Stimulated activated CD8-positive, alpha-beta memory T cell treated with anti-CD3 and anti-CD28 coated beads, Interleukin-7, amount 100 ng/mL, for 1 hour (primary cell): ENCODE measurements at places on chromosomes 12 and 14.

DNA sequence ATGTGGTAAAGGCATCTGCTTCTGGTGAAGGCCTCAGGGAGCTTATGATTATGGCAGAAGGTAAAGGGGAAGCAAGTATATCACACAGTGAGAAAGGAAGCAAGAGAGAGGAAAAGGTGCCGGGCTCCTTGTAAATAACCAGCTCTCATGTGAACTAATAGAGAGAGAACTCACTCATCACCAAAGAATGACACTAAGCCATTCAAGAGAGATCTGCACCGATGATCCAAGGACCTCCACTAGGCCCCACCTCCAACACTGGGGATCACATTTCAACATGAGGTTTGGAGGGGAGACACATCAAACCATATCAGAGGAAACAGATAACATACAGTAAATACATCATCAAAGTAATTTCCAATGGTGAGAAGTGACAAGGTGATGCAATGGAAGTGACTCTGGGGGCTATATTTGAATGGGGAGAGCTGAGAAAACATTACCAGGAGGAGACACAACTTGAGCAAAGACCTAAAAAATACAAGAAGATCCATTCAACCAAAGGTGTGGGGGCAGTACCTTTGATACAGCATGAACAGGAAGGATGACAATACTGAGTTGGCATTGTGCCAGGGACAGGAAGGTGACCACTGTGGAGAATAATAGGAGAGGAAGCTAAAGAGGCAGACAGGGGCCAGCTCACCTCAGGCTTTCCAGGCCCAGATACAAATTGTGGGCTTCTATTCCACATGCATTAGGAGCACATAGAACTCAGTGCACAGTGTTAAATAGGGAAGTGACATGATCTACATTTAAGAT lies 134.4 kb upstream of the GRIP1 start:
- no peak for DNase-seq

DNA sequence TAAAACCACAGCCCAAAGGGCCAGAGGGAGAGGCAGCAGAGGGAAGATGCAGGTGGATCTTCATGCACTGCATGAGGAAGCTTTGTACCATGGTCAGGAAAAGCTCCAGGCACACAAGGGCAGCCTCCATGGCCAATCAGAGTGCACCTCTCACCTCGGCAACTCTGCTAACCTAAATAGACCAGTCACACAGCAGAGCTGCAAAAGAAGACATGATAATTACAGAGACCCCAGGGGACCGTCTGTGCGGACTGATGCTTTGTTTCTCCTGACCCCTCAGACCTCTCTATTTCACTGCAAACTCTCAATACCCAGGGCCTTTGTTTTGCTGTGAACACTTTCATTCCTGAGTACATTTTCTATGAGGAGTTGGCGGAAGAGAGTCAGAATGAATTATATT lies 10.7 kb upstream of the TCL1B start:
- no peak for DNase-seq

DNA sequence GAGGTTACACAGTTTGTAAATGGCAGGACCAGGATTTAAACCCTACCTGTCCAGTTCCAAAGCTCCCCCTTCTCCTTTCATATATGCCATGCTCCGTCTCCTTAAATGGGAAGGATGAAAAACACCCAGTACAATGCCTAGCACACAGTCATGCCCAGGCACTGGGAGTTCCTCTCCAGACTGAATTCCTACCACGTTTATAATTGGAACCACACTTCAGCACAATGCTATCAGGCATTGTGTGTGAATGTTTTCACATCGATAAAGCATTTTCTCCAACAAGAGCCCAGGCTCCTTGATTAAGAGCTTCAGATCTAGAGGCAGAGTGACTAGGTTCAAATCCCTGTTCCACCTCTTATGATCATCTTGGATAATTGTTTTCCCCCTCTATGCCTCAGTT lies 2.7 kb upstream of the NUAK1 start:
- no peak for DNase-seq

- DNase-seq: no peak
Measured at GRCh38 chr12:89481213-89481914, 43.2 kb downstream of the GALNT4 start.
